ENCODE measurements at places on chromosomes 4 and X.
A peak's percentile ranks its signal among the peaks of the same experiment; 100 is the strongest.

- DNase-seq, result no peak
Measured at GRCh38 chrX:138287205-138287877, 424.2 kb downstream of the FGF13 start.

DNA sequence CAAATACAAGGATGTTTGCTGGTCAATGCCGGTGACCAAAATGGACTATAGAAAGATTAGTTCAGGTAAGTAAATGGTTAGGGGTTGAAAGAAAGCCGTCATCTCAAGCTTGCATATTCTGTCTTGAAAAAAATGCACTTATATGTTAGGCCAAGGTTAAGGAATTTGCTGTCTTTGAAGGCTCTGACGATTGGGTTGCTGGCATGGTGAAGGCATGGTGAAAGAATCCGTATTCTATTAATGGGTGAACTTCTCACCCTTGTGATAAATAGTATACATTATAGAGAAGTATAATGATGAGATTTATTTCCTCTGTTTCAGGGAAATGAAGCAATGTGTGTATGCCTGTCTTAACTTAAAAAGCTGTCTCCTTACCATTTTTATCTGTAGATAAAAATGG is 132.6 kb downstream of the ADGRL3 start:
- DNase-seq, result no peak

DNA sequence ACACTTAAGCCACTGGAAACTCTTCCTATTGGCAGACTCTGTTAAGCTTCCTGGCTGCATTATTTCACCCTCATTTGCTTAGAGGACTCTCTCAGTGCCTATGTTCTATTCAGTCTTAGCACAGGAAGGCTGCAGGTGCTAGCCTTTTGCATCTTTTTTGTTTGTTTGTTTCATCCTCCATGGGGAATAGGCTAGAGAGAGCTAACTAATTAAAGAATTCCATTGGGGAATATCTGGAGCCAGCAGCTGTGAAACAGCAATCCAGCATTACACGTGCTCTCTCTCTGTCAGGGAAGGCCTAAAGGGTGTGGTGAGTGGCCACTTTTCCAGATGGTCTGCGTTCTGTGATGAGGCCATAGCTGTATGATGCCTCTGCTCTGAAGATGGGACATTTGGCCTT is 633.6 kb downstream of the SPRY1 start:
- no peak for DNase-seq

DNA sequence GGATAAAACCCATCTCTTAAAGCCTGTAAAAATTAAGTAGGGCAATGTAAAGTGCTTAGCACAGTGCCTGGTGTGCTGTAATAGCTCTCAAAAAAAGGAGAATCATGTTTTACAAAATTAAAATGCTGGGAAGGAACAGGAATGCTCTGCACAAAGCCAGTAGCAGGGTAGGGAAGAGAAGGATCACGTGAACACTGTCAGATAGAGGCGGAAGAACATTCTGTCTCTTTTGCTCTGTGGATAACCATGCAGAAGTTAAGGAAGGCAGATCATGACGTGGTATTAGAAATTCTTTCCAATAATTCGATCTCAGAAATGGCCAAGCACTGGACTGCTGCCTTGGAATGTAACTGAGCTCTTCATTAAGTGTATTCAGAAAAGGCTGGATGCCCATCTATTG is 136.2 kb upstream of the PDLIM3 start:
- DNase-seq, result no peak

GRCh38 chr4:101258883-101259282 is 88.4 kb downstream of the PPP3CA start:
- DNase-seq, result no peak

DNA sequence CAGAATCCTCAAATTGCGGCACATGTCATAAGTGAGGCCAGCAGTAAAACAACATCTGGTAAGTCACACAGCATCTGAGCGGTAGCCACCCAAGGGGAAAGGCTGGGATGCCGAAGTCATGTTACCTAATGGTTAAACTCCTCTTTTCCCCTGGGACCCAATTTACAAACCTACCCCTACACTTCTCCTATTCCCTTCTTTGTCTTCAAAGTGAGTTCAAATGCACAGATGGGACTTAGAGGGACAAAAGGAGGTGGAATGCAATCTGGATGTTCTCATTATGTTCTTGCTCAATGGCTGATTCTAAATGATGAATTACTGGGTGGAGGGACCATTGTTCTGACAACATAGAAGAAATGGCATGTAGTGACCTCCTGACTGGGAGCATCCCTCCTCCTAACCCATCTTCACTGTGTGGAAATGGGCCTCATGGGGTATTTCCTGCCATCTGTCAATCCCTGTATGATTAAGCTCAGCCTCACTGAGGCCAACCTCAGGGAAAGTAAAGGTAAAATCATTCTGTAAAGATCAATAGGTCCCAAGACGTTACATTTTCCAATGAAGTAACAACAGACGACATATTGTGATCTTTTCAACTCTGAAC is 8.5 kb downstream of the CD40LG start:
- DNase-seq, result no peak

DNA sequence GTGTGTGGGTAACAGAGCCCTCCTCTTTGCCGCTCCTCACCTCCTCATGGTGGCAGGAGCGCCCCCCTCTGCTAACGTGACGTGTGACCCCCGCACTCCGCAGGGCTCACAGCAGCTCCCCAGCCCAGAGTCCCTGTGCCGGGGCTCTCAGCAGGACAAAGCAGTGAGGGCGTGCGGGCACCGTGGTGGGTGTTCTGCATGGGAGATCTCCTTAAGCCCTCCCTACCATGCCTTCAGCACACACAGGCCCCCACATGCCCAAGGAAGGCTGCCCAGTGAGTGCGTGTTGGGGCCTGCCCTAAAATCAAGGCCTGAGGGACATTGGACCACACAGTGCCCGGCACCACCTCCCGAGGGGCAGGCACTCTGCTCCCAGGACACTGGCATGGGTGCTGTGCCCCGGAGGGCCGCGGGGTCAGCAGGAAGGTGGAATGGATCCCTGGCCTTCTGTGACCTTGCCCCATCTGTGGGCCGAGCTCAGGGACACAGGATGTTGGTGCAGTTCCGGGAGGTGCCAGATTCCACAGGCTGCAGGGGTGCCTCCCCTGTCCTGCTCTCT is 10.1 kb downstream of the PSAPL1 start:
- no peak for DNase-seq

DNA sequence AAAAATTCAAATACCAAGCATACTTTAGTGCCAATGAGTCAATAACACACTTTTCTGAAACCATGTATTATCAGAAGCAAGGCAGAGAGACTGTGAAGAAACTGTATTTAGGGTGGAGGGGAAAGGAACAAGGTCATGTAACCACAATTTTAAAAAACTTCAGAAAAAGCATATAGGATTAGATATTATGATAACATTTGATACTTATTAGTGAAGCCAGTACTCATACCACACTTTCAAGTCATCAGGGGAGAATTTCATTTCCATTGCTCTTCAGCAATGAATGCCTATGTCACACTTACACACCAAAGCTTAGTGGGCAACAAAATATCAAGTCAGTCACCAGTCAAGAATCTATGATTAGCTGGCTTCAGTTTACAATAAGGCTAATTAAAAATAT is 602.2 kb downstream of the IL15 start:
- peak; percentile 18 for DNase-seq

GRCh38 chrX:123835661-123836371 is 24.0 kb upstream of the XIAP start:
- DNase-seq, result peak; percentile 44

GRCh38 chrX:39795605-39796004 is 302.2 kb downstream of the BCOR start:
- DNase-seq, result no peak

- DNase-seq, result no peak
Measured at GRCh38 chr4:87209182-87209581, 11.2 kb downstream of the KLHL8 start.

DNA sequence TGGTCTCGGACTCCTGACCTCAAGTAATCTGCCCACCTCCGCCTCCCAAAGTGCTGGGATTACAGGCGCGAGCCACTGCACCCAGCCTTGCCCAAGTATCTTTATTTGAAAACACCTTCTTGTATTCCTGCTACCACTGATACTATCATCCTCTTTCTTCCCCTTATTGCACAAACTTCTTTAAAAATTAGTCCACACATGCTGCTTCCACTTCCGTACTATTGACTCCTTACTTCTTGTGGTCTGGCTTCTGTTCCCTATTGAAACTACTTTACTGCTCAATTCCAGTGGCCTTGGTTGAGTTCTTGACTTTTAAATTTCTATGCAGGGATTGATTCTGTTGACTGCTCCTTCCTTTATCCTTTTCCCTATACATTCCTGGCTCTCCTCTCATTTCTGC is 38.8 kb downstream of the MTM1 start:
- no peak for DNase-seq

- DNase-seq, result no peak
Measured at GRCh38 chr4:7659429-7660175, 224.9 kb upstream of the PSAPL1 start.

DNA sequence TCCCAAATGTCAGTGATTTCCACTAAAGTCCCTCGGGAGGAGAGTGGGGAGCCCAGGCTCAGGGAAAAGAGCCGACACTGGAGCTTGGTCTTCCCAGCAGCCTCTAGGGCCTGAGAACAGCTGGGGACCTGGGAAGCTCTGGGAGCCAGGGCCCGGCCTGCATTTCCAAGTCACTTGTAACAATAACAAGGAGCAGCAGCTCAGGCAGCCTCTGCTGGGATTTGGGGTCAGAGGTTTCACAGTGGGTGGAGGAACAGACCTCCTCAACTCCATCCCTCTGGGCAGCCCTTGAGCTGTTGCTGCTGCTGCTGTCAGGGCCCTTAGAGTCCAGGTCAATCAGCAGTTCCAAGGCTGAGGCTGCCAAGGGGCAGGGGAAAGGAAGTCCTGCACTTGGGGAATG is 11.1 kb downstream of the STARD8 start:
- no peak for DNase-seq

- no peak for DNase-seq
Measured at GRCh38 chr4:85268961-85269360, 206.0 kb upstream of the ARHGAP24 start.

DNA sequence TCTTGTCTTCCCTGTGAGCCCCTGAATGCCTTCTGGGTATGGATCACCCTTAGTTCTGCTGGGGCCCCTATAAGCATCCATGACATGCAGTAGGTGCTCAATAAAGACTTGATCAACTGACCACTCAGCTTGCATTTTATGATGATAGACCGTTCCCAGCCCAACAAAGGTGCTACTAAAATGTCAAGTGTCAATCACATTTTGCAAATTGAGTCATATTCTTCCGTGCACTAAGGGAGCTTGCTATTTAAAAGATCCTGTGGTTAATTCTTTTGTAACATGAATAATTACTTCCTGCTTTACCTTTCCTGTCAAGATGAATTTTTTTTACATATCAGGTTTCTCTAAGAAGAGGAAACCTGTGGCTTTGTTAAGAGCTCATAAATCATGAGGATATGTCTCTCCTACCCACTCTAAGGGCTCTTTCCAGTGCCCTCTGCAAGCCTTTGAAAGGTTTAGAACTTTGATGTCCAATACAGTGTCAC is 47.6 kb downstream of the SH3KBP1 start:
- no peak for DNase-seq

DNA sequence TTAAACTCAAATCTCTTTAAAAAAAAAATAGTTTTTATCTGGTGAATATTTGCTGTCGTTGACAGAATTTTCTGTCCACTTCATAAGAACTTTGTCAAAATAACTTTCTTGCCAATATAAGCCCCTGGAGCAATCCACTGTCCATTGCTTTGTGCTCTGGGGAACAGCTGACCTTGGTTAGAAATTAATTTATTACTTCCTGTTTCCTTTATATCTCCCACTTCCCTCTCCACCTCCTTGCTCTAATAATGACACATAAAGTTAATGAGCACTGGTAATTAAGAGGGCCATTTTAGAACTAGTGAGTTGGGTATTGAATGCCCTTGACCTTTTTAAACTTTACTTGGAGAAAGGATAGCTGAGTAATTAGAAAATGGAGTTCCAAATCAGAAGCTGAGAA is 151.3 kb upstream of the LEF1 start:
- no peak for DNase-seq

- no peak for DNase-seq
Measured at GRCh38 chr4:141130947-141131605, 2.2 kb downstream of the RNF150 start.

DNA sequence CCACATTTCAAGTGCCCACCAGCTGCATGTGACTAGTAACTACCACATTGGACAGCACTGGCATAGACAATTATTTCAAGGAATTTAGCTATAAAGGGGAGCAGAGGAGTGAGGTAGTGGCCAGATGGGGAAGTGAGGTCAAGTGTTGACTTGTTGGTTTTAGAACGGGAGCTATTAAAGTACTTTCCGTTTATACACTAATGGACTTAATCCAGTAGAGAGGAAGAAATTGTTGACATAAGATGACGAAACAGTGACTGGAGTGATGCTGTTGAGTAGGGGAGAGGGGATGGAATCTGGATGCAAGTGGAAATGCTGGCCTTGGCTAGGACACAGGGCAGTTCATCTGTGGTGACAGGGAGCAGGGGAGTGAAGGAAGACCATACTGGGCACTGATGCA is 154.4 kb downstream of the AMMECR1 start:
- no peak for DNase-seq

GRCh38 chr4:94668724-94669123 is 89.0 kb upstream of the BMPR1B start:
- DNase-seq, result no peak

GRCh38 chrX:15675490-15675921 is 10.9 kb upstream of the CLTRN start:
- DNase-seq, result no peak

- no peak for DNase-seq
Measured at GRCh38 chr4:81605271-81605670, 133.6 kb upstream of the RASGEF1B start.

- no peak for DNase-seq
Measured at GRCh38 chr4:7805533-7806337, 133.9 kb downstream of the AFAP1 start.

GRCh38 chr4:54625391-54625790 is 32.4 kb upstream of the KIT start:
- peak; percentile 22 for DNase-seq

Measured in stromal cell of bone marrow (primary cell).